Kidney tubule cell (primary cell): ENCODE measurements at places on chromosomes 4 and X.

GRCh38 chr4:153522802-153523094 is 56.6 kb downstream of the TMEM131L start:
- DNase-seq: no peak

GRCh38 chr4:25158817-25159216 is 1.4 kb downstream of the SEPSECS start:
- no peak for DNase-seq

GRCh38 chr4:68466751-68467150 is 19.5 kb downstream of the TMPRSS11E start:
- DNase-seq: peak; percentile 76

- peak; percentile 66 for DNase-seq
These were observed 217.3 kb upstream of the TAPT1 start for GRCh38 chr4:16443504-16444088.

GRCh38 chrX:20681683-20682082 is 415.0 kb upstream of the RPS6KA3 start:
- DNase-seq: no peak

DNA sequence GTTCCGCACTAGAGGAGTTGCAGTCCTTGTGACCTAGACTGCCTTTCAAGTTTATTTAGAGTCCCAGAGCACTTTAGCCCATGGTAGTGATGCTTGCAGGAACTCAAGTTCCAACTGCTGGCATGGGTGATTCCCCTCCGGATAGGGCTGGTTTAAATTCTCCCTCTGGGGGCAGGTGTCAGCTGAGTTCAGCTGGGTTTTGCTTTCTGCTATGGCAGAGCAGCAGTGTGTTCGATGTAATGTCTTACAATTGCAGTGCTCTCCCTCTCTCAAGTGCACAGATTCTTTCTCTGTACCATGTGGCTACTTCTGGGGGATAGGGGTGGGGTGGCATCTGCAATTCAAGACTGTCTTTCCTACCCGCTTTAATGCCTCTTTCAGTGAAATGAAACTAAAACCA is 164.8 kb upstream of the ZIC3 start:
- no peak for DNase-seq

GRCh38 chr4:147605499-147605898 is 11.7 kb upstream of the TMEM184C start:
- DNase-seq: no peak

GRCh38 chr4:176376032-176376614 is 56.4 kb downstream of the SPCS3 start:
- DNase-seq: peak; percentile 42

- DNase-seq: no peak
These were observed 281.4 kb upstream of the FRG1 start for GRCh38 chr4:189659287-189659686.

GRCh38 chr4:160276785-160277325 is 1174.0 kb downstream of the RAPGEF2 start:
- DNase-seq: no peak

GRCh38 chrX:10310511-10310910 is 153.7 kb downstream of the CLCN4 start:
- peak; percentile 29 for DNase-seq

GRCh38 chr4:52588097-52588496 is 71.0 kb downstream of the USP46 start:
- DNase-seq: no peak

DNA sequence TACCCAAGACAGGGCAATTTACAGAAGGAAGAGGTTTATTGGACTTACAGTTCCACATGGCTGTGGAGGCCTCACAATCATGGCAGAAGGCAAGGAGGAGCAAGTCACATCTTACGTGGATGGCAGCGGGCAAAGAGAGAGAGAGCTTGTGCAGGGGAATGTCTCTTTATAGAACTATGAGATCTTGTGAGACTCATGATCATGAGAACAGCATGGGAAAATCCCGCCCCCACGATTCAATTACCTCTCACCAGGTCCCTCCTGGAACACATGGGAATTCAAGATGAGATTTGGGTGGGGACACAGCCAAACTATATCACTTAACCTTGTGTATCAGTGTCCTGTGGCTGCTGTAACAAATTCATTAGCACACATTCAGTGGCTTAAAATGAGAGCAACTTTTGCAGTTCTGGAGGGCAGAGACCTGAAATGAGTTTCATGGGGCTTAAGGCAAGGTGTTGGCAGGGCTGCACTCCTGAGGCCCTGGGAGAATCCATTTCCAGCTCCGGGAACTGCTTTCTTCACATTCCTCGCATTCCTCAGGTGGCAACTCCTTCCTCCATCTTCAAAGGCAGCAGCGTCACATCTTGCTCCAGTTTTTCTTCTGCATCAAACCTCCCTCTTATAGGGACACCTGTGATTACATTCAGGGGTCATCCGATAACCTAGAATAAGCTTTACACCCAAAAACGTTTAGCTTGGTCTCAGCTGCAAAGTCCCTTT is 22.3 kb upstream of the NSG1 start:
- peak; percentile 23 for DNase-seq

- no peak for DNase-seq
These were observed 139.0 kb upstream of the JADE1 start for GRCh38 chr4:128670513-128670912.

DNA sequence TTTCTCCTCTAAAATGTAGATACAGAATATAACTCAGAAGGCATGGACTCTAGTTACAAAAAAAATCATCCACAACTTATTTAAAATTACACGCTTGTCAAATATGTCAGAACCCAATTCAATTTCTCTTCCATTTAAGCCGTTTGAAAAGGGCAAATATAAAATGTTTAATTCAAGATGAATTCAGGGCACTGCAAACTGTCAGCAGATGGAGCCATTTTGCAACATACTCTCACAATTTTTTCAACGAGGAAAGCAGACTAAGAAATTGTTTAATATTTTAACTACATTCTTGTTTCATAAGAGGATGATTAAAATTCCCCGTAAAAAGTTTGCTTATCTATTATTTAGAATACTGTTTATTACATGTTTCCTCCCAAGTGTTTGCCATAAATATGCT is 321.3 kb upstream of the CPXCR1 start:
- DNase-seq: no peak

DNA sequence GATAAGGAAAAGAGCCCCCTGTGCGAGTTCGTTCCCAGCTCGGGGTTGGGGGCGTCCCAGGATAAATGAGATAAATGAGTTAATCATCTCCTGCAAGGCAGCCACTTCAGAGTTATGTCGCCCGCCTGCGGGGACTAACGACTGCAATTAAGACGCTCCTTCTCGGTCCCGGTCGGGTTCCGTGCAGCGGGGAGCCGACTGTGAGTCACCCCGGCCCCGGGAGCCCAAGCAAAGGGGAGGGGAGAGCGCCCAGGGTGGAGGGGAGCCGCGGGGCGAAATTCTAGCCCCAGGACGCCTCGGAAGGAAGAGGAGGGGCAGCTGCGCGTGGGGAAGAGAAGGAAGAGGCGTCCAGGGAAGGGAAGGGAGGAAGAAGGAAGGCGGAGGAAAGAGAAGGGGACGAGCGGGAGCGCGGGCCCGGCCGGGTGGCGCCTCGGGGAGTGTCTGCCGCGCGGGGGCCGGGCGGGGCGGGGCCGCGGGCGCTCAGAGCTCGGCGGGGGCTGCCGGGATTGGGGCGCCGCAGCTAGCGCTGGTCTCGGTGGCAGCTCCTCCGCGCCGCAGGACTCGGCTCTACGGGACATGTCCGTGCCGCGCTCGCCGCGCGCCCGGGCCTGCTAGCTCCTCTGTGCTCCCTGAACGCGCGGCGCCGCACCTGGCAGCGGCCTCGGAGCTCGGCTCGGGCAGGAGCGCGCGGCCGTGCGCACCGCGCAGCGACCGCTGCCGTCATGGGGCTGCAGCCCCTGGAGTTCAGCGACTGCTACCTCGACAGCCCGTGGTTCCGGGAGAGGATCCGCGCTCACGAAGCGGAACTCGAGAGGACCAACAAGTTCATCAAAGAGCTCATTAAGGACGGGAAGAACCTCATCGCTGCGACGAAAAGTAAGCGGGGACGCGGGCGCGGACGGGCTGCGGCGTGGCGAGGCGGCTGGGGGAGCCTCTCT is at the start of gene ARHGAP10:
ARHGAP10 (plus strand) TSS at position 509 of the 938 bp plus-strand sequence; CDS start at position 723, 214 bp downstream.
- peak; percentile 86 for DNase-seq

DNA sequence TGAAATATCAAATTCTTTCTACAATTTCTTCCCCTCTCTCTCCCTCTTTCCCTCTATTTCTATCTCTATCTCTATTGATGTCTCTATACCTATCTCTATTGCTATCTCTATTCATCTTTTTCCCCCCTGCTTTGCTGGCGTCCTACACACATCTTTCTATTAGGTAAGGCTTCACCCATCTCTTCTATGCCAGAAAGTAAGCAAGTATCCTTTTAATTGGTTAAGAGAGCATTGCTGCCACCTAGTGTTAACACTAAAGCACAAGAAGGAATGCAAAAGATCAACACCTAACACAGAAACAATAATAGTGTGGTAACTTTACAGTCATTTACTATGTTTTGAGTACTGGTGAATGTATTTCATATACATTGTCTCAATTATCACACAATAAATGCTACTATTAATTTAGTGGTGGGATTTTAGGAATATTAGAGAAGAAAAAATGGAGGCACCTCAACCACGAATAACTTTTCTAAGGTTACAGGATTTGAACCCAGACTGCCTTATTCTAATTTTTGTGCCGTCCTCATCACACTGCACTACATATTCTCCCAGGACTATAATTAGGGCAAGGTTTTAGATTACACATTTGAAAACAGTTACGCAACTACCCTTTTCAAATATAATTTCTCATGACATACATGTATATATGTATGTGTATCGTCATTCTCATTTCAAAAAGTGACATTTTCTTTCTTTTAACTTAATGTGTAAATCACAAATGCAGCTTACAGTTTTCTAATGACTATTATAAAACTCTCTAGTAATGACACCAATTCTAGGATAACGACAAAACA is 3.7 kb upstream of the C4orf36 start:
- peak; percentile 80 for DNase-seq

DNA sequence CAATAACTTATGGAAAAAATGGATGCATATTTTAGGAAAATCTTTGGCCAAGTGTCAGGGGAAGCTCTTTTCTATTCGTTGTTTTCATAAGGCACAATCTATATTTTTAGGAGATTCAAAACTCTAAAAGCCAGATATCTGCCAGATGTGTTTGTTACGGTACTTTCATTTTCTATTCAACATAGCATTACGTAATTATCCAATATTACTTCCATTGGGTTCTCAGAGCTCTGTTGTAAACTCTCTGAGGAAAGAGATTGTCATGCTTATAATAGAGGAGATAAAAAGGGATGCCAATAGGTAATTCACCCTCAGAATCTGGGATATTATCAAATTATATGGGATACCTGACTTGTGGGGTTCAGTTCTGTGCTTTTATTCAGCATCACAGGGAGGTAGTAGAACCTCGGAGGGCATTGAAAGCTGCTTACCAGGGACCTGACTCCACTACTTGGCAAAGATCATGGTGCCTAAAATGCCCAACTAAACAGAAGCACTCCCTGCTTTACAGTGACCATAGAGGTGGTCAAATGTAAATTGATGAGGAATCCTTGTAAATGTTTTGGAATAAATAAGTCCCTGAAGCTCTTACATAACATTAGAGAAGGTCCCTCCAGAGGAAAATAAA is 32.9 kb upstream of the GC start:
- DNase-seq: no peak

- peak; percentile 76 for DNase-seq
These were observed 31.6 kb downstream of the ADH7 start for GRCh38 chr4:99403380-99404184.

DNA sequence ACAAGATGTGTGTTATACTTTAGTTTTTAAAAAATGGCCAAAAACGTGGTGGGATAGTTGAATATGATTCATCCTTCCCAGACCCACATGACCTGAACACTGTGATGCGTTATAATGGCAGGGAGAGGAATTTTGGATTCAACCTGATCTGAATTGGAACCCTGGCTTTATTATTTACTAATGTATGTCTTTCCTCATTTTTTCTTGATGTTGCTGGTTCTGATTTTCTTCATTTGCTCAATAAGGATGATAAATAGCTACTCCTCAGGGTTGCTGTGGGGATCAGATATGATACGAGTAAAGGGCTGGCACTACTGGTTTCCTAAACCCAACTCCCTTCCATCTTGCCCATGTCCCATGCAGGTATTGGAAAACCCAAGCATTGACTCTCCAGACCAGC is 24.2 kb upstream of the ACSL1 start:
- DNase-seq: no peak

- DNase-seq: no peak
These were observed 36.0 kb downstream of the DLG3 start for GRCh38 chrX:70480660-70481018.

DNA sequence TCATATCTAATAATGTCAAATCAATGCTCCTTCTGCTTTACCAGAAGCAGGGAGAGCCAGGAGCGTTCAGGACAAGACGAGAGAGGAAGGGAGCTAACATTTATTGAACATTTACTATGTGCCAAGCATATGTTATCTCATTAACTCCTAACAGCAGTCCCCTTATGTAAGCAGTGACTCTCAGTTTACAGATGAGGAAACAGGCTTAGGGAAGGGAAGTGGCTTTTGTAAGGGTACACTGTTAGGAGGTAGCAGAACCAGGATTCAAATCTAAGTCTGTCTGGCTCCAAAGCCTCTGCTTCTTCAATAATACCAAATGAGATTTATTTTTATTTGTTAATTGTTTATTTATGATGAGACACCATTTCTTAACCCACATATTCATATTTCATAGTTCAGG is 2.6 kb upstream of the STARD8 start:
- DNase-seq: no peak

GRCh38 chrX:107396783-107397182 is 52.7 kb upstream of the FRMPD3 start:
- no peak for DNase-seq

DNA sequence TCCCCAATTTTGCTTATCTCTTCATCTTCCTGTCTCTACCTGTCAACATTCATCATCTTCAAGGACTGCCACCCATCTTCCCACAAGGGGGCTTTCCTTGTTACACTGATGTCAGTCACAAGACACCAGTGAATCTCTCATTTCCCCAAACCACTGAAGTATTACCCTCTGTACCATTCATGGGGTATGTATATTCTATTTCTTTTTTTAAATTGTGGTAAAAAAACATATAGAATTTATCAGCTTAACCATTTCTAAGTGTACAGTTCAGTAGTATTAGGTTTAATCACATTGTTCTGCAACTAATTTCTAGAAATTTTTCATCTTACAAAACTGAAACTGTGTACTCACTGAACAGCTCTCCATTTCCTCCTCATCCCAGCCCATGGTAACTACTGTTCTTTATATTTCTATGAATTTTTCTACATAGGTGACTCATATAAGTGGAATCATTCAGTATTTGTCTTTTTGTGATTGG is 98.6 kb downstream of the LARP7 start:
- no peak for DNase-seq

DNA sequence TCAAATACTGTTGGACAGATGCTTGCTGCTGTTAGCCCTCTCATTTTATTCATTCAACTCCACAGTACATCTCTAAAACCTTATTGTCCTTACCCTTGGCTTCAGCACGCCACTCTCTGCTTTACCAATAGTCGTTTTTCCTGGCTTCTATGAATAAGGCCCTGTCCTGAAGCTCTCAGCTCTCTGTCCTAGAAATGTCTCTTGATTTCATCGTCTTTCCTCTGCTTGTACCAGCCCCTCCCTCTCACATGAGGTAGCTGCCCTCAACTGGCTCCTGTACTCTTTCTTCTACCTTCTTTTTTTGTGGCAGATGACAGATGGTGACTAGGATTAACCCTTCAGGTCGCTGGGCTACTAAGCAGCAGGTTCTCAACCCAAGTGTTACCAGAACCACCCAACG is 11.4 kb downstream of the ADGRA3 start:
- no peak for DNase-seq

GRCh38 chr4:53598901-53599300 is 7.6 kb upstream of the LNX1 start:
- peak; percentile 35 for DNase-seq
